Stimulated activated CD4-positive, alpha-beta T cell treated with anti-CD3 and anti-CD28 coated beads, TNF-alpha, amount 100 ng/mL, for 4 hours (primary cell): ENCODE measurements at places on chromosomes 7 and 10.

GRCh38 chr7:99843808-99844207 is 16.0 kb downstream of the CYP3A43 start:
- no peak for DNase-seq

DNA sequence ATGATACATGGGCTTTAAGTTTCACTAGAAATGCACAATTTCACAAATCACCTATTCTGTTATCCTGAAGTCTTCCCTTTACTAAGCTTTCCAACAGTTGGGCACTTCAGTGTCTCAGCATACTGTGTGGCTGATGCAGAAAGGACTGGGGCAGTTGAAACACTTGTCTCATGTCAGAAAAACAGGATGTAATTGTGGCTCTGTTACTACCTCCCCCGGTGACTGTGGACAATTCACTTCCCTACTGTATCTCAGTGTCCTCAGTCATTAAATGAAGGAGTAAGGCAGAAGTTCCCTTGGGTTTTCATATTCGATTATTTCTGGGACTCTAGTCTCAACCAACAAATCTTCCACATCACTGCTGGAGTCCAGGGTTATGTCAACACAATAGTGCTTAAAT is 17.9 kb downstream of the ANKRD22 start:
- DNase-seq: no peak

GRCh38 chr10:15780353-15781135 is 60.8 kb upstream of the ITGA8 start:
- DNase-seq: no peak

- no peak for DNase-seq
Observed at GRCh38 chr7:111190804-111191203, 99.9 kb downstream of the LRRN3 start.

- DNase-seq: no peak
Observed at GRCh38 chr7:26419198-26419597, 127.5 kb downstream of the SNX10 start.

GRCh38 chr7:54712820-54713219 is 46.2 kb downstream of the SEC61G start:
- no peak for DNase-seq

- DNase-seq: no peak
Observed at GRCh38 chr7:15158141-15158810, 255.7 kb upstream of the DGKB start.

DNA sequence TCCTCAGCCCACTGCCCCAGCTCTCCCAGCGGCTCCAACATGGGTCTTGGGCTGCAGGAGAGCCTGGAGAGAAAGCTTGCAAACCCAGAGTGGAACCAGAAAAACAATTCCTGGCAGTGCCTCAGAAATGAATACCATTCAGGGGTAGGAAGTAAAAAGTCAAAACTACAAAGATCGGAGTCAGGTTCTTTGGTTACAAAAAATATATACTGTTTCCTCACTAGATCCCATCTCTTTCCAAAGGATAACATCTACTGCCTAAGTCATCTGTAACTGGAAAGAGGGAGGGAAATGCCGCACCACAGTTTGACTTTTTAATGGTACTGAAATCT is 14.9 kb downstream of the CREB3L2 start:
- no peak for DNase-seq

DNA sequence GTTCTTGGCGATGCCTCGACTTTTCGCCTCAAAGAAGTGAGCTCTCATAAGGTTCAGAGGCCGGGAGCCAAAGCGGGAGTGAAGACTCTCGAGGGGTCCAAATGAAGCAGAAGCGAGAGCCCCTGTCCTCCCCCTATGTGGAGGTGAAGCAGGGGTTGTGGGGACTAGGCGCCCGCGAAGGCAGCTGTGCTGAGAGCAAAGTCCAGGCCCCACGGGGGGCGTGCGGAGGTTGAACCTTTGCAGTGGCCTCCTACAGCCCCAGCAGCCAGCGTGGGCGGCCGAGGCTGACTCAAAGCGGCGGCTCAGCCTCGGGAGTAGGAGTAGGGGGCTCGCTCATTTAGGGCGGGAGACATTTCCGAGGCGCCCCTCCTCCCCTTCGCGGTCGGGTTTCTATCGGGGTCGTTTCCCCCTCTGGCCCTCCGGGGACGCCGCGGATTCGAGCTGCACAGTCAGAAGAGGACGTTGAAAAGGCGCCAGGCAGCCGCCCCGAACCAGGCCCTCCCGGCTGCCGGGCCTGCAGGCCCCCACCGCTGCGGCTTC is 553 bp upstream of the ADD3 start:
- DNase-seq: peak; percentile 59
